NAMALWA (cell line): ENCODE measurements at places on chromosomes 2 and 18.

DNA sequence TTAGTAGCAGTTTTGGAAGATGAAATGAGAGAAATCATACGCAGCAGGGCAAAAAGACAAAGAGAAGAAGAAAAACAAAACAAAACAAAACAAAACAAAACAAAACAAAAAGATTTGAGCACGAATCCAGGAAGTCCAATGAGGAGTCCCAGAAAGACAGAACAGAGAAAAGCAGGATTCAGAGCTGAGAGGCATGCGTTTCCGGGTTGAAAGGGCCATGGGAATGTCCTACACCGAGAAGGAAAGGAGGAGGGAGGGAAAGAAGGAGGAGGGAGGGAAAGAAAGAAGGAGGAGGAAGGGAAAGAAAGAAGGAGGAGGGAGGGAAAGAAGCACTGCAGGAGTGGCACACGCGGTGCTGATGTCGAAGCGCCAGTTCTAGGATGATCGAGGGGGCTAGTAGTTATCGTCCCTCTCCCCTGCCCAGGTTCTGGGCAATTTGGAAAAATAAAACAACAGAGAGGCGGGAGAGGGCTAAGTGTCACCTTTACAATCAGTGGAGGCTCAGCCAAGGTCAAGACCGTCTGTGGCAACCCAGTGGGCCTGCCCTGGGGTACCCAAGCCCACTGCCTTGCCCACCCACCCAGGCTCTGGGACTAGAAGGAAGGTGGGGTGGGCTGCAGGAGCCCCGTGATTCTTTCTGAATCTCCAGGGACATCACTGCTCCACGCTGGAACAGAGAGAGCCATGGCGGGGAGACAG lies 68.4 kb downstream of the TWIST2 start:
- no peak for DNase-seq

DNA sequence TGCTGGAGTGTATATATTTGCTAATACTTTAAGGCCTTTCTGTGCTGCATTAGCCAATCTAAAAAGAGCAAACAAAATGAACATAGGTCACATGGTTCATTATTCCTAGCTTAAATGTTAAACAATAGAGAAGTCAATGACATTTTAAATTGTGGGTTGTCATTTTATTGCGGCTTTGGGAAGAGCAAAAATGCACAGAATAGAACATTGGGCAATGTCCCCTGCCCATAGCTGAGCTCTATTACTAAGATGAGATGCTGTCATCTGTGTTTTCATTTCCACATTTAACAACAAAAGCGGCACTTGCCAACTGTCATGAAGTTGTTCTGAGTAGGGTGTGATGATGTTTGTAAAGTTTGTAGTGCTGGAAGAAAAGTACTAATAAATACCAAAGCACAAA lies 3.2 kb upstream of the VAPA start:
- no peak for DNase-seq

GRCh38 chr2:120693121-120693520 lies 42.5 kb upstream of the GLI2 start:
- DNase-seq: no peak

DNA sequence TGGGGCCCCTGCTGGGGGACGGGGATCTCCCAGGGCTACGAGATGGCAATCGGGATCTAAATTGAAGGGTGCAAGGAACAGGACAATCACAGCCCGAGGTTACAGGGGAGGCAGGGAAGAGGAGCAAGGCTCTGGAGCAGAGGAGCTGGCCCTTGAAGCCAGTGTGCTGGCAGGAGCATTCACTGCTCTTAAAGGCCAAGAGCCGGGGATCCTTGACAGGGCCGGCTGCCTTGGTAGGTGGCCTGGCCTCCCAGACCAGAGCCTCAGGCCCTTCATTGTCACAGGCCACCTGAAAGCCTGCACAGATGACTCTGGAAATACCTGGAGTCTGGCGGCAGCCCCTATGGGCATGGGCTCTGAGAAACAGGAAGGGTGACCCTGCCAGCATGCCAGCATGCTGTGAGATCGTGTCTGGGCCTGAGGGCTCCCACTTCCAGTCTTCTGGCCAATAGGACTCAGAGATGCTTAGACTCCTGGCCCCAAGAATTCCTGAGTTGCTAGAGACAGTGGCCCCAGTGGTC lies 38.7 kb downstream of the PDIA6 start:
- DNase-seq: no peak

DNA sequence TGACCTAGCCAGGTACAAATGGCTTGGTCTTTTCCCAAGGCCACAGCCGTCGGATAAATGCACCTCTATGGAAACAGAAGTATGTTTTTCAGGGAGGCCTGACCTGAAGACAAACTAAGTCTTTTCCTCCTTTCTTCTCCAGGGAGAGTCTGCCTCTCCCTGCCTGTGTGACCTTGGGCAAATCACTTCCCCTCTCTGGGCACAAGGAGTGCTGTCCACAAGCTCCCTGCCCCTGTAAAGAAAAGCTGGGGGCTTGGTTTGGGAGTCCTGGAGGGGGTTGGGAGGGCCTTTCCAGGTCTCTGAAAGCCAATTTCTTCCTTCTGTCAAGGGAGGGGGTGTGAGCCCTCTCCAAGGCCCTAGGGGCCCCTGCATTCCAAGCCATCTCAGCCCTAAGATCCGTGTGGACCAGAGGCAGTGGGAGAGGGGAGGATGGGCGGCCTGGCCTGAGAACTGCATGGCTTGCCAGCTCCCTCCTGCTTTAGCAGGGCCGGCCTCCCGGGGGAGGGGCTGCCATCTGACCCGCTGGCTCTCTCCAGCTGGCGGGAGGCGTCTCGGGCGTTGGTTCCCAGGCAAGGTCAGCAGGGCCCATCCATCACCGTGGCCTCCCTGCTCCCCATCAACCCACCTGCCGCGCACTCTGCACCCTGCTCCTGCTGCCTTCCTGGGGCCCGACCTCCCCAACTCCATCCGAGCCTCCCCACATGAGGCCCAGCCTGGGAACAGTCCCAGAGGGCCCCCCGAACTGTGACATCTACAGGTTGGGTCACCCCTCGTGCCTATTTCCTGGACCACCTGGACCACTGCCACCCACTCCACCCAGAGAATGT lies 61.4 kb downstream of the SMAD7 start:
- no peak for DNase-seq

DNA sequence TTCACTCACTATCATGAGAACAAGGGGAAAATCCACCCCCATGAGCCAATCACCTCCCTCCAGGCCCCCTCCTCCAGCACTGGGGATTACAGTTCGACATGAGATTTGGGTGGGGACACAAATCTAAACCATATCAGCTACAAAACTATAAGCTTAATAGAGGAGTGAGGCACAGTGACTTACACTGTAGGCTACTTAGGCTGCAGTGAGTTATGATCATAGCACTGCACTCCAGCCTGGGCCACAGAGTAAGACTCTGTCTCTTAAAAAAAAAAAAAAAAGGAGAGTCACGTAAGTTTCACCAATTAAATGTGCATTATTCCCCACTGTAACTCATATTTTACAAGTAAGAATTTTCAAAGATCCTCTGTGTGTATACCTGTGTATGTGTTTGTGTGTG lies 26.2 kb upstream of the COLEC12 start:
- DNase-seq: no peak

- no peak for DNase-seq
These were observed 56.9 kb upstream of the TMEM178A start for GRCh38 chr2:39608686-39609441.

GRCh38 chr2:208033701-208034502 lies 8.6 kb upstream of the PLEKHM3 start:
- peak; percentile 42 for DNase-seq

DNA sequence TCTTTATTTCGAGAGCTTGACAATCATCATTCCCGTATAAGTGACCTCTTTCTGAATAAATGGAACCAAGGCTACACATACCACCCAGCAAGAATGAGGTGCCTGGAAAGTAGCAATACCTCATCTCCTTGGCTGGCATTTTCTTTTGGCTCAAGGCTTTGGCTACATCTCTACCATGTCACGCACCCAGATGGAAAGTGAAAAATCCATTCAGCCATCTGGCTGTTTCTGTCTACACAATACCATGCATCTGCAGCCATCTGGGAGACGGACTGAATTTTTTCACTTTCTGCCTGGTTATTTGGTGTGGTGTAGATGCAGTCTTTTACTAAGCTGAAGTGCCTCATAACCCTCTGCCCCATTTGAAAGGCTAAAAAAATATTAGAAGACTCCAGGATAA lies 566.9 kb downstream of the BCL11A start:
- DNase-seq: no peak

DNA sequence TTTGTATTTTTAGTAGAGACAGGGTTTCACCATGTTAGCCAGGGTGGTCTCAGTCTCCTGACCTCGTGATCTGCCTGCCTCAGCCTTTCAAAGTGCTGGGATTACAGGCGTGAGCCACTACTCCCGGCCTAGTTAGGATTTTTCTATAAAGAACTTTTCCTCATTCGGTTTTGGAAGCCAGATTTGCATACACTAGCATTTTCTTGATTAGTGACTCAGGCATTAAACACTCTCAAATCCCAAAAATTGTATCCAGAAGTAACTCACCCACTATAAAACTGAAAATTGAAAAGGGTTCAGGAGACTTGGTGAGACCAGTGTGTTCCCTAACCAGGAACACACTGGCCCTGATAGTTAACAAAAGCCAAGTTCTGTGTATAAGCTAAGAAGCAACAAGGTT lies 25.2 kb downstream of the EIF2AK3 start:
- DNase-seq: no peak

GRCh38 chr2:95524195-95524594 lies 39.6 kb upstream of the TRIM43B start:
- DNase-seq: no peak

- DNase-seq: no peak
These were observed 195.7 kb upstream of the GALNT5 start for GRCh38 chr2:157061799-157062198.

GRCh38 chr2:74070991-74071390 lies 76.7 kb downstream of the BOLA3 start:
- no peak for DNase-seq

DNA sequence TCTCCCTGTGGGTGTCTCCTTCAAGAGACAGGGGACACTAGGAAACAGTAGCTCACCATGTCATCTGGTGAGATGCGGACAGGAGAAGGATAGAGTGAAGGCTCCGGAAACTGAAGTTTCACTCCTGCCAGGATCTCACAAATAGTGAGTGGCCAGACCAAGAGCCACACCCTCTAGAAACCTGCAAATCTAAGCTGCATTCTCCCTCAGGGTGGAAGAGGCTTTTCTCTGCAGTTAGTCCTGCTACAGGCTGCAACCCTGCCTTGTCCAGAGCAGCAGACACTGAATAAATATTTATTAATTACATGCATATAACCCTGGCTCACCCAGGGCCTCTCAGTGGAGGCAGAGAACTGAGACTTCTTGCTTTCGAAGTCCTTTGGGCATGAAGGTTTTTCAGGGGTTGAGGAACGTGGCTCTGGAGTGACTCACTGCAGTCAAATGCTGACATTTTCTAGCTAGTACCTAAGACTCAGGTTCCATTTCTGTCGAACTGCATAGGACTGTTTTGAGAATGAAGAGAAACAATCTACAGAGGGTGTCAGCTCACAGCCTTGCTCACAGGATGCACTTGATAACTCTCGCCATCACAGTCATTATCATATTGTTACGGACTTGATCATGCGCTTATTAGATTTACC lies 87.3 kb downstream of the ACTR2 start:
- no peak for DNase-seq

DNA sequence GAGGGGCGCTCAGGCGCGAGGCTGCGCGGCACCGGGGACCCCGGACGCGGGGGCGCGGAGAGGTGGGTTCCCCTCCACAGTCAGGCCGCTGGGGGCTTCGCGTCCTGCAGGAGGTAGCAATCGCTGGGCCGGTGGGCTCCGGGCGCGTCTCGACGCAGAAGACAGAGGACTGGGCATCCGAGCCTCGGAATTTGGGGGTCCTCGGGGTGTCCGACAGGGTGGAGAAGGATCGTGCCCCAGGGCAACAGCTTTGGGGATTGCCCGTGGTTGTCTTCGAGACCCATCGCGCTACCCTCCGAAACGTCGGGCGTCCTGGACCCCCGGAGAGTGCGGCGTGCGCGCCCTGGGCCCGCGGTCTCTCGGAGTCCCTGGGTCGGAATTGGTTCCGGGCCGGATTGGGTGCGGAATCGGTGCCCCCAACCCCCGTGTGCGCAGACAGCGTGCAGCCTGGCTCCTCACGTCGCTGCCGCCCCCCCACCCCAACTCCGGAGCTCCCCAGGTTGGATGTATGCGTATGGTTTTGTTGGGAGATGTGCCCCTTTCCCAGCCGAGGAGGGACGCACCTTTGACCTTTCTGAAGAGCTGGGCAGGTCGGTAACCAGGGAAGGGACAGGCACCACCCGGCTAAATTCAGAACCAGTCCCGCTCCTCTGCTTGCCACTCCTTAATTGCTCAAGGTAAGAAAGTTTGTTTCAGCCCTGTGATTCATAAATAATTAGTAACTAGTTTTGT lies 750 bp downstream of the NPAS2 start:
- DNase-seq: no peak

DNA sequence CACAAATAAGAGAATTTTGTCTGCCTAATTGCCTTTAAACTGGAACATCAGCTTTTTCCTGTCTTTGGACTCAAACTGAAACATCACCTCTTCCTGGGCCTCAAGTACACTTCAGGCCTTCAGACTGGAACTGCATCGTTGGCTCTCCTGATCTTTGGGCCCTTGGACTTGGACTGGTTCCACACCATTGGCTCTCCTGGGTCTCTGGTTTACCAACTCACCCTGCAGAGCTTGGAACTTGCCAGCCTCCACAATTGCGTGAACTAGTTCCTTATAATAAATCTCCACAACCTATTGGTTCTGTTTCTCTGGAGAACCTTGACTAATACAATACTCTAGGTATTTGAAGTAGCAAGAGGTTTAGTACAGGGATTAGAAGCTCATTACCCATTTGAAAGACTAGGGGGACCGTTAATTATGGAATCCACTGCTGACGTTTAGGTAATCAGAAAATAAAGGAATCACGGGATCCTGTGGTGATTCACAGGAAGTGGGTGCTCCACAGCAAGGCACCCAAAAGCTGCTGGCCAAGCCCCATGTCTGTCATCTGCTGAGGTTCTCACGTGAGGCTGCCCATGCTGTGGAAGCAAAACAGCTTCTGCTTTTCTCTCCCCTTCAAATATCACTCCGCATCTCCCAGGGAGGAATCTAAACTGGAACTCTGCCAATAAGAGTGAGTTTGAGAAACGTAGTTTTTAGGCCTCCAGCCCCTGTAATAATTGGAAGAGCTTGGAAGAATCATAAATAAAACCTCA lies 20.0 kb upstream of the SGPP2 start:
- DNase-seq: no peak

DNA sequence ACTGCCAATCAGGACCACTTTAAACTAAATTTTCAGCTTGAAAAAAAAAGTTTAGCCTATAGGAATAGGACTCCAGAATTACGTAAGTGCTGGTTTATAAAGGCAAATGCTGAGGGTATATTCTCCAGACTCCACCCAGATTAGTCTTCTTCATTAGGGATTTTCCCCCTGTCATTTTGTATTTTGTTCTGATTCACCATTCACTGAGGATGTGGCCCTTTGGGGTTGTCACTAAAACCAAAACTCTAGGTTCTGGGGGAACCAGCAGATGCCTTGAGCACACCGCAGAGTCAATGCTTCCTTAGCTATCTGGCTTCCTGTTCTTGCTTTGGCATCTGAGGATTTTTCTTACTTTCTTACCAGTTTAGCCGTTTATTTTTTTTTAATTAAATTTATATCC lies 10.5 kb downstream of the SCYGR4 start:
- DNase-seq: no peak

DNA sequence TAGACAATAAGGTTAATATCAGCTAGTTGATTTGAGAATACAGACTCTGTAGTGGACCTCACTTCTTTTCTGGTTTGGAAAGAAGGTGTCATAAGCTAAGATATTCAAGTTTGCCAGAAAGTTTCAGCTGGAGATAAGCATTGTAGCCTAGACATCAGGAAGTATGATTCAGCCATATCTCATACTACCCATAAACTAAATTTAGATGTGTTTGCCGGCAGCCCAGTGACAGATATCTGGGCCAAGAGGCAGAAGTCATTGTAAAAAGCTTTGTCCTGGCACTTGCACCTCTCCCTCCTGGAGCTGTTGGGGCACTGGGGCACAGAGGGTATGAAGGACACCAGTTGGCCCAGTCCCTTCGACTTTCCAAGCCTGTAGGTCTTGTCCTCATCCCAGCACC lies 128.0 kb downstream of the EPHA4 start:
- DNase-seq: no peak
